G401 (cell line): ENCODE measurements at places on chromosomes 3 and 15.
A peak's percentile ranks its signal among the peaks of the same experiment; 100 is the strongest.

- no peak for DNase-seq
Measured at GRCh38 chr3:72287956-72288355, 503.0 kb upstream of the PROK2 start.

- DNase-seq, result no peak
Measured at GRCh38 chr15:68587769-68588385, 9.1 kb downstream of the CORO2B start.

- no peak for DNase-seq
Measured at GRCh38 chr3:147736226-147736625, 327.1 kb downstream of the ZIC1 start.

- peak; percentile 94 for DNase-seq
Measured at GRCh38 chr3:161372321-161373260, 1.3 kb upstream of the SPTSSB start.

- DNase-seq, result no peak
Measured at GRCh38 chr3:184755315-184755731, 43.5 kb upstream of the MAGEF1 start.

- no peak for DNase-seq
Measured at GRCh38 chr15:88911766-88912118, 1.4 kb downstream of the MFGE8 start.

- no peak for DNase-seq
Measured at GRCh38 chr3:169363318-169364265, 299.9 kb downstream of the MECOM start.

DNA sequence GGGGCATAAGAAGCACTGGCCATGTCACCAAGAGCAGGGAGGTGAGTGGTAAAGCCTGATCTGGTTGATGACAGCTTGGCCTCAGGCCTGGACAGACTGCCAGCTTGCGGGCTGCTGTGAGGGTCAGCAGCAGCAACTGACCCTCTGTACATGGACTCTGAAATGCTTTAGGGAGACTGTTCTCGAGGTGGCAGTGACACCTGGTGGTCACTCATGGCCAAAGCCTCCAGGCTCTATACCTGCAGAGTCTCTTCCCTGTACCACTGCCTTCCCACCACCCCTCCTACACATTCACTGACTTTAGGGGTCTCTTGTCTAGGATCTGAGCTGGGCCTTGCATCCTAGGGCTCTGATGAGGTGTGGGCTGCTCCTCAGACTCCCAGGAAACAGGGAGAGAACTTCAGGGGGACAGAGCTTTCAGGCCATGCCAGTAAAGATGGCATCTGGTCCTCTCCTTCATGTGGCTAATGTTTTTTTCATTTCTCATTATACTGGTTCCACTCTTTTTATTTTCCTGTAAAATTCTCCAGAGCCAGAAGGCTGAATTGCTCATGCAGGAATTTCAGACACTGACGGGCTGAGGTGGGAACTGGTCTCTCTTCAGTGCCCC, 17.2 kb upstream of the TIMP4 start:
- peak; percentile 80 for DNase-seq

- no peak for DNase-seq
Measured at GRCh38 chr3:195226900-195227447, 44.0 kb downstream of the XXYLT1 start.
